Progenitor cell of endocrine pancreas (in vitro differentiated cells): ENCODE measurements at places on chromosomes 7 and 10. TPM values are rescaled to one million over a fixed set of nuclear protein-coding genes. Genes with fewer than 3 reads are reported as not detected.

TMEM254 gene
- total RNA-seq: 34.7 and 34.8 TPM in 2 replicates

DNA sequence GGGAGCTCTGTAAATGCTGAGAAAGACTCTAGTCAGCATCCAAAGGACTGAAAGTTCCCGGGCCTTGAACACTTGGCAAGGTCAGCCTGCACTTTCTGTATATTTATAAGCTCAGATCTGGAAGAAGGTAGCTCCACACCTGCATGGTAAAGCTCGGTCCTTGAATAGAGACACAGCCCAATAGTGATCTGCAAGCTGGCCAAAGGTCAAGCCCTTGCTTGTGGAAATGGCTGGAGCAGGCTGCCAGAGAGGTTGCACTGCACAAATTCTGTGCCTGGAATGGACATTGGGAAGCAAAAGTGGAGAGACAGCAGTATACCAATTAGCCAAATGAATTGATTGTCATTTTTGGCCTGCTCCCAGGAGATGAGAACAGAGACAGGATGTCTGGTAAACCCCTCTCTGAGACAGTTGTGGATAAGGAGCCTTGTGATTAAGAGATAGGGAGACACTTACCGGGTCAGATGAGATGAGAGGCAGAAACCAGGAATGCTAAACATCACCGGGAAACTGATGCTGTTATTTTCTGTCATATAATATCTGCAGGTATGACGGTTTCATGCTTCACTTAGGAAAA, 8.0 kb upstream of the FRA10AC1 start:
- DNase-seq: no peak

DNA sequence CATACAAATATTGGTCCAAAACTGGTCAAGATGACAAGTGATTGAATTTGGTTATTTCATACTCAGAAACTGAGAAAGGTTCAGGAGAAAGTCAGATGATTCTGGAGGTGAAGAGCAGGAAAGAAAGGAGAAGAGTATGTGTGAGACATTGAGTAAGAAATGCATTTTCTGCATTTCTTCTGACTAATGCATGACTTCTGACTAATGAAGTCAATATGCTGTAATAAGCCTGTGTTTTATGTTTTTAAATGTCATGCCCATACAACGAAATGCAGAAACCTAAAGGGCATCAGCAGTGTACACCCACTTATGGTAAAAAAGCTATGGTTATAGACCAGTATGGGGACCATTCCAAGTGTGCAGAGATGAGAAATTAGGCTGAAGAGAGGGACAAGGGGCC, 1227.8 kb upstream of the SORCS1 start:
- DNase-seq: no peak

GRCh38 chr10:43136432-43136831, 1.8 kb upstream of the CSGALNACT2 start:
- no peak for DNase-seq
